Stimulated activated CD4-positive, alpha-beta T cell treated with anti-CD3 and anti-CD28 coated beads, TNF-alpha, amount 100 ng/mL, for 4 hours (primary cell): ENCODE measurements at places on chromosomes 4 and X.
A peak's percentile ranks its signal among the peaks of the same experiment; 100 is the strongest.

GRCh38 chr4:86367577-86367976 is 7.7 kb upstream of the MAPK10 start:
- DNase-seq = no peak

- no peak for DNase-seq
Observed at GRCh38 chr4:105558277-105558676, 5.9 kb downstream of the ARHGEF38 start.

- DNase-seq = no peak
Observed at GRCh38 chrX:135295944-135296305, 13.4 kb upstream of the ETDC start.

GRCh38 chr4:158726633-158727032 is 3.4 kb upstream of the PPID start:
- DNase-seq = no peak

GRCh38 chr4:147645099-147645498 is 27.9 kb downstream of the TMEM184C start:
- no peak for DNase-seq

DNA sequence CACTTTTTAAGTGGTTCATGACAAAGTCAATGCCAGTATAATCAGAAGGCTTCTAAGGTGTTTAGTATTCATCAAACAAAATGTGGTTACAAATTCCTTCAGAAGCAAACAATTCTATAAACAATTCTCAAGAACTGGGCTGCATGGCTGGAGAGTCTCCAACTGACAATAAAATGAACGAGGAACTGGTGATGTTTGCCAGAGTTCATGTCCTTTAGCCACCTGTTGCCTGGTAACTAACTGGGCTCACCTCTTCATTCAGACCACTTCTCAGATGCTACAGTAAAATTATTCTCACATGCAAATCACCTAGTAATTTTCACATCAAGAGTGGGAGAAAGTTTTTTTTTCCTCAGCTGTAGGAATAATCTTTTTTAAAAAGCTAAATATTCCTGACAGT is 53.3 kb downstream of the CAMK2D start:
- no peak for DNase-seq

DNA sequence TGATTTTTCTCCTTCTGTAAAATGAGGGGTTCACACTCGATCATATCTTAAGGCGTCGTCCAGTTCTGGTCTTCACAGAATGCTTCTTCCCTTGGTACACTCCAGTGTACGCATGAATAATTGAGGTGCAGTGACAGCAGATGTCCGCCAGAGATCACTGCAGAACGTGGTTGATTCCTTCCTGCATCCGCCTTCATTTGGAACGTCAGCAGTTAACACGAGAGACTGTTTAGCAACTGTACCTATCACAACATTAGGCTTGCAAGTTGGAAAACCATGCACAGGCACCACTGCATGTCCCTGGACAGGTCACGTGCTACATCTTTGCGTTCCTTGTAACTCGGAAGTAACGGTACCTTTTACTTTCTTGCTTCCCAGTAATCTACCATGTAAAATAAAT is 66.0 kb upstream of the GEMIN8 start:
- DNase-seq = peak; percentile 2

DNA sequence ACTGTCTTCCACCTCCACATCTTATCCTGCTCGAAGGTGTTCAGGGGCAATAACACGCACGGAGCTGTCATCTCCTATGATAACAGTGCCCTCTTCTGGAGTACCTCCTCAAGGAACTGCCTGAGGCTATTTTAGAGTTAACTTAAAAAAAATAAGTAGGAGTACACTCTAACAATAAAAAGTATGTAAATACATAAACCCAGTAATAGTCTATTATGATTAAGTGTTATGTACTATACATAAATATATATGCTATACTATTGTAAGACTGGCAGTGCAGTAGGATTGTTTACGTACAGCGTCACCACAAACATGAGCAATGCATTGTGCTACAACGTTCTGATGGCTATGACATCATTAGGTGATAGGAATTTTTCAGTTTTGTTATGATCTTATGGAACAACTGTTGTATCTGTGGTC is 34.5 kb upstream of the TLR2 start:
- no peak for DNase-seq

GRCh38 chrX:39710776-39711175 is 387.0 kb downstream of the BCOR start:
- no peak for DNase-seq

DNA sequence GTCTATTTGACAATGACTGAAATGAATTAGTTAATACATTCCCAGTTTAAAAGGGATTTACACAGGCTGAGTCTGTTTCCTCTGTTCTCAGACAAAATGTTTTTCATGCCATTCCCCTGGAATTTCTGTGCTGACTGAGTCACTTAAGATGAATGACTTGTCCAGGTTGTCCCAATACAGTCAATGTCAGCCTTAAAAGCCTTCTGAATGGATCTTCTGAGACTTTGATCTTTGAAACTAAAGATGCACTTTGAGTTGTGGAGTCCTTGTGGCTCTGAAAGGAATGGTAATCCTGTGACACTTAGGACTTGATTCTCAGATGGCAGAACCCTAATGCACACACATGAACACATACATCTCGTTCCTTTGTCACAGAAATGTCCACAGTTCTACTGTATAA is 622.2 kb upstream of the GRID2 start:
- DNase-seq = no peak

- no peak for DNase-seq
Observed at GRCh38 chrX:13638021-13638420, 14.9 kb upstream of the TCEANC start.

DNA sequence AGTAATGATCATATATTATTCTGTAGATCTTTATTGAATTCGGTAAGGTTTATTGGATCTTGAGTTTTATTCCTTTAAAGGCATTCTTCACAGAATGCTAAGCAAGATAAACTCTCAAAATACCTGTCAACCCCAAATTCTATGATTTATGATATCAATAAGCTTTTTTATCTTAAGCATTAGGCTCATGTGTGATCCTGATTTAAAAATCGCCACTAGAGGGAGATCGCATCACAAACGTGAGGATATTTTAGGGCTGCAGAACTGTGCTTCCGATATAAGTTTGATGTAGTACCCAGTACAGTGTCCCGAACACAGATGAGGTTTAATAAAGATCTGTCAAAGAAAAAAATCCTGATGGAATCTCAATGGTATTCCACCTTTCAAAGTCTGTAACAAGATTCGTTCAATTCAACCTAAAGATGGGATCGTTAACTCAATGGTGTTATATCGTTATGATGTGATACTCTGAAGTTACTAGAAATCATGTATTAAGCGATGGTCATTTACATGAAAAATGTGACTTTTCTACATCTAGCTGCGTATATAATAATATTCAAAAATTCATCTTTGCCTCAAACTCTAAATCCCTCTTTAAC is 169.0 kb downstream of the CORIN start:
- DNase-seq = no peak

DNA sequence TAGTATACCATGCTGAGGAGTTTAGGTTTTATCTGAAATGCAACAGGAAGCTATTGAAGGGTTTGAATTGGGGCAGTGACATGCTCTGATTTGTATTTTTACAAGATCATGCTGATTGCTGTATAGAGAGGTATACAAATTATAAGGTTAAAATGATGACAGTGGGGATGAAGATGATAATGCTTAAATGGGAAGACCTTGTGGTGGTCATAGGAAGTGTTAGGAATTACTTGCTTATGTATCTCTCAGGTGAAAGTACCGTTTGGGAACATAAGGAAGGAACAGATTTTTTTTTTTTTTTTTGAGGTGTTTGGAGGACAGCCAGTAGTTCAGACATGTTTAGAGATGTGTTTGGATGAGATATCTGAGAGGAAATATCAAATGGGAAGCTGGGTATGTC is 5.0 kb downstream of the BMP2K start:
- DNase-seq = no peak

- DNase-seq = no peak
Observed at GRCh38 chr4:71239365-71239764, 99.5 kb upstream of the SLC4A4 start.

DNA sequence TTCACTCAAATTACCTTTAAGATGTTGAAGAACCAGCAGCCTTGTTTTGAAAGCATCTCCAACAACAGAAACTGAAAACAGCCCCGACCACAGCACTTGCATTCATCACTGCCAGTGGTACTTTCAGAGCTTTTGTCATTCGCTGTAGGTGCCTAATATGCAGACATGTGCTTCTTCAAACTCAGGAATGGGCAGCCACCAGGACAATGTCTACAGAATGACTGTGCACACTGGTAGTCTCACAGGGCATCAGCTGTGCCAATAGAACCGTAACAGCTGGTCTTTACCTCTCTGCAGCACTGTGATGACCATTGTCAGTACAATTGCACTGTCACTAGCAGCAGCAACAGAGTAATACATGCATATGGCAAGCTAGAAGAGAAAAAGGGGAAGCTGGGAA is 1149.7 kb downstream of the STPG2 start:
- DNase-seq = no peak

DNA sequence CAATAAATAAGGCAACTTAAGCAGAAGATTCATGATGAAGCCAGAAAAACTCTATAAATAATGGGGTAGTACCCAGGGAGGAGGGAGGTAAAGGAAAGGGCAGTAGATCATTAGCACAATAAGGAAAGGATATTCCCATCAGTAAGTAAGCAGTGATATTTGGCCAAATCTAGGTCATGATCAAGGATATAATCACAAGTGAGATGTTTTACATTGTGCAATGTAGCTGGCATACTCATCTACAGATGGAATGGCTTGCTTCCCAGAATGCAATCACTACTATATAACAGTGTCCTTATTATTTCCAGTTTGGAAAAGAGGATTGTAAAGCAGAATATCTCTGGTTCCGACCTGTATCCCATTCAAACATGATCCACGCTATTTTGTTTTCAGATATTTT is 483.4 kb downstream of the RPA4 start:
- no peak for DNase-seq

- DNase-seq = no peak
Observed at GRCh38 chr4:13032936-13033335, 451.2 kb downstream of the RAB28 start.

GRCh38 chr4:5100336-5100735 is 49.1 kb downstream of the STK32B start:
- DNase-seq = no peak

- no peak for DNase-seq
Observed at GRCh38 chr4:140106289-140106844, 47.6 kb downstream of the MAML3 start.

- DNase-seq = no peak
Observed at GRCh38 chr4:111011458-111011857, 388.6 kb upstream of the PITX2 start.

- DNase-seq = no peak
Observed at GRCh38 chr4:142402900-142403299, 443.2 kb downstream of the INPP4B start.
